ENCODE measurements at places on chromosomes 13 and 19.

- peak; percentile 68 for DNase-seq
Observed at GRCh38 chr13:42946927-42947326, 45.1 kb downstream of the EPSTI1 start.

- peak; percentile 62 for DNase-seq
Observed at GRCh38 chr13:101514695-101515275, 62.3 kb downstream of the ITGBL1 start.

- no peak for DNase-seq
Observed at GRCh38 chr13:40215747-40216146, 450.7 kb downstream of the FOXO1 start.

DNA sequence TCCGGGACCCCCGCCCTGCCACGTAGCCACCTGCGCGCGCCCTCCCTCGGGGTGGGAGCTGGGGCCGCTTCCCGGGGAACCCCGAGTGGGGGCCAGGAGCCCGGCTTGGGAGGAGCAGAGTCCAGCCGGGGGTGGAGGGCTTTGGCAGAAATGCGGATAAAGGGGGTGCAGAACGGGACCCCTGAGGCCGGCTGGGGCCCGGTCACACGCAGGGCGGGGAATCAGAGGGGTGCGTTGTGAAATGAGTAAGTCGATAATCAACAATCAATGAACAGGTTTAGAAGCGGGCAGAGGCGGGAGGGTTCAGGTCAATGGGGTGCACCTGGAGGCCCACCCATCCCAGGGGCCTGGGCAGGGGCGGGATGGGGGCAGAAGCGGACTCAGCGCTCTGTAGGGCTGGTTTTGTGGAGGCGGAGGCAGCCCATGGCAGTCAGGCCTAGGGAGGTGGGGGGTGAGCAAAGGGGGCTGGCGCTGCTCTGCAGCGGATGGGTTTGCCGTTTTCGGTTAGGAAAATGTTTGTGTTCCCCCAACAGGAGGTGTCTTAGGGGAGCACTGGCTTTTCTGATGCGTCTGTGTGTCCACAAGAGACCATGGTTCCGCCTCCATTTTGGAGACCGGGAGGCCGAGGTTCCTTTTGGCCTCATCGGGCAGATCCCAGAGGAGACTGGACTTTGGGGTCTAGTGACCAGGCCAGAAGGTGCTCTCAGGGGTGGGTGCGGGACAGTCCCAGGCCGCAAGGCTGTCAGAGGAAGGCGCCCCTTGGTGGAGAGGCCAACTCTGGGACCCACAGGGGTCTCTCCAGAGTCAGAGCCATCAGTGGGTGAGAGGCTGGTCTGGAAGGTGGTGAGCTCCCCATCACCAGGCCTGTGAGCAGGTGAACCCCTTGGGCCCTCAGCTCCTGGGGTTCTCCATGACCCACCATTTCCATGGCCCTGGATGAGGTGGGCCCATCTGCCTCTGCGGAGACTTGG is 683 bp upstream of the DIRAS1 start:
- DNase-seq: no peak

DNA sequence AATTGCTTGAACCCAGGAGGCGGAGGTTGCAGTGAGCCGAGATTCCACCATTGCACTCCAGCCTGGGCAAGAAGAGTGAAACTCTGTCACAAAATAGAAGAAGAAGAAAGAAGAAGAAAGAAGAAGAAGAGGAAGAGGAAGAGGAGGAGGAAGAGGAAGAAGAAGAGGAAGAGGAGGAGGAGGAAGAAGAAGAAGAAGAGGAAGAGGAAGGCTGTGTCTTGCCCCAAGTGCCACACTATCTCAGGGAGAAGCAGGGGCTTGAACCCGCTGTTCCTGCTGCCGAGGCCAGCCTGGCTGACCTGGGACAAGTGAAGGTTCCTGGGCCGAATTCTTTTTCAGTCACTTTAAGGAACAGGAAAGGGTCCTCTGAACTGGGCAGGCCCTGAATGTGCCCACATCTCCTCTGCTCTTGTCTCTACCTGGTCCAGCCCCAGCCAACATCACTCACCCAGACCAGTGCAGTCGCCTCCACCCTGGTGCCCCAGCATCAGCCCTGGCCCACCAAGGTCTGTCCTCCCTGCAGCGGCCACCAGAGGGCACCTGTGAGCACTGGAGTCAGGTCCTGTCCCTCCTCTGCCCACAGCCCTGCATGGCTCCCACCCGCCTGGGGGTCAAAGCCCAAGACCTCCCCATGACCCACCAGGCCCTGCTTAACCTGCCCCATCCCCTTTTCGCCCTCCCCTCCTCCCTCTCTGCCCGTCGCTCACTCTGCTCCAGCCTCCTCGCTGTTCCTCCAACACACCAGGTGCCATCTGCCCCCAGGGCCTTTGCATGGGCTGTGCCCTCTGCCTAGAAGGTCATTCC is 20.0 kb downstream of the TICAM1 start:
- DNase-seq: peak; percentile 49

DNA sequence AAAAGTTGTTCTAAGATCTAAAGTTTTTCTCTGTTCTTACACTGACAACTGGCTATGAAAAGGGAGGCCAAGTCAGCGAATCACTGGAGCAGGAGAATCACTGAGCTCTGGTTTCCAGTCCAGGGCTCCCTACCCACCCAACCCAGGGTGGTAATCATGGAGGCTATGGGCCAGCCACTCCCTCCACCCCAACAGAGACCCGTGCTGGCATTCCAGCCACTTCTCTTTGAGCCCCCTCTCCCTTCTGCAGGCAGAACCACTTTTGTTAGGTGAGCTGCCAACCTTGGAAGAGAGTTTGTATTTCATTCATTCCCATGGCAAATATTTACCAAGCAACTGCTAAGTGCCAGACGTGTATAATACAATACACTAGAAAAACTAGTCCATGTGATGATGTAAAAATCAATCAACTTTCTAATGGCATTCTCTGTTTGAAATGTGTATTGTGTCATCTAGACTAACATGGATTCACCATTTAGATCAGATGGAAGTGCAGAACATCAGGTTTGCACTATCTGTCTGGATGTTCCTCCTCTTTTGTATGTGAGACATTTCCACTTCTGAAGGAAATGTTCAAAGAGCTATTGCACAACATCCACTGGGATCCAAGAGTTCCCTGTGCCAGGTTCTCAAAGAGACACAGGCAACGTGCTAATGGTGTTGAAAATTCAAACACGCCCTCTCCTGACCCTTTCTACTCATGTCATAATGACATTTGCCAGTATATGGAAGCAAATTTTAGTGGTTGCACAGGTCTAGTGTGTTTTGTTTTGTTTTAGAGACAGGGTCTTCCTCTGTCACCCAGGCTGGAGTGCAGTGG is 5.3 kb downstream of the MLNR start:
- no peak for DNase-seq

GRCh38 chr19:33186431-33187182 is 7.5 kb upstream of the LRP3 start:
- DNase-seq: no peak
